ENCODE measurements at places on chromosomes 13 and 19.
A peak's percentile ranks its signal among the peaks of the same experiment; 100 is the strongest.

DNA sequence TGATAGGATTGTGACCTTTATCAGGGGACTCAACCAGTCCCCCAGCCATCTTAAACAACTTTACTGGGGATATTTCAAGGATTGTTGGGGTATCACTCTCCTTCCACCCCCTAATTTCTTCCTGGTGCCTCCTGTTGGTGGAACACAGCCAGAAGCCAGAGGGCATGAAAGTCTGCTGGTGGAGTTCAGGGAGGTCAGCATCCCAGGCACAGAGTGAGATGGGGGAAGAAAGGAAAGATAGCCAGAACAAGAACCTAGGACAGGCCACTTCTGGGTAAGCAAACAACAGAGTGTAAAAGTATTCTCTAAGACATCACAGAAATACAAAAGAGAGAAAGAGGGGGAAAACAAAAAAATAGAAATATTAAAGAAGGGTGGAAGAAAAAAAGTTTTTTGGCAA, 101.8 kb downstream of the SPRY2 start:
- no peak for DNase-seq

DNA sequence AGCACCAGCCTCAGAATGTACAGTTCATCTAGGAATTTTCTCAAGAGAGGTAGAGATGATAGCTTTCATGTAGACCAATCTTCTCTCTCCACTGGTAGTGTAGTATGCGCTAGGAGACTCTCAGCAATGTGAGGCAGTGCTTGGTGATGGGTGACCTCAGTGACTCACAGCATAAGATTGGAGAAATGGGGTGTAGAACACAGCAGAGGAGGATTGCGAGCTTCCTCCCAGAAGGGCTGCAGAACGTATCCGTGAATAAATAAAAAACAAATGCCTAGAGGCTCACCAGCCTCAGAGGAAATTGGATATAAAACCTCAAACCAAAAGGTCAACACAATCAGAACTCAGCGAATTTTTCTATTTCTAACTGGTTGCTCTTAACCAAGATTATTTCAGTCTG, 182.9 kb upstream of the RXFP2 start:
- no peak for DNase-seq

- DNase-seq, result no peak
Observed at GRCh38 chr13:44967704-44968433, 21.4 kb downstream of the NUFIP1 start.

DNA sequence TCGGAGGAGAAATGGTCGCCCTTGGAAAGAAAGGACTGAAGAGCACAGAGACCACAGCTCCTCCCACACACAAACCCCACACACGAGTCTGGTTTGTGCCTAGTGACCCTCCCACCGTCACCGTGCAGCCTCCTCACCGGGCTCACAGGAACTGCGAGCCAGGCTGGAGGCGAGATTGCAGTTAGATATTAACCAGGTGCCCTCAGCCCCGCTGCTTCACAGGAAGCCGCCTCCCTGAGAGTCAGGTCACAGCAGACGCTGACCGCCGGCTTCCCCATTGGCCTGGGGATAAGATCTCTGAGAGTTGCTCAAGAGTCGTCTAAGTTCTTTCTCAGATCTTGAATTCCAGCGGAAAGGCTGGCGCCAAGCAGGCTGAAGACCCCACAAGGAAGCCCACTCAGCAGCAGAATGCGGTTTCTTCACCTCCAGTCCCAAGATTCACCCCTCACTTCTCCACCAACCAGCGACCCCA, 870 bp downstream of the ZNF44 start:
- peak; percentile 79 for DNase-seq

DNA sequence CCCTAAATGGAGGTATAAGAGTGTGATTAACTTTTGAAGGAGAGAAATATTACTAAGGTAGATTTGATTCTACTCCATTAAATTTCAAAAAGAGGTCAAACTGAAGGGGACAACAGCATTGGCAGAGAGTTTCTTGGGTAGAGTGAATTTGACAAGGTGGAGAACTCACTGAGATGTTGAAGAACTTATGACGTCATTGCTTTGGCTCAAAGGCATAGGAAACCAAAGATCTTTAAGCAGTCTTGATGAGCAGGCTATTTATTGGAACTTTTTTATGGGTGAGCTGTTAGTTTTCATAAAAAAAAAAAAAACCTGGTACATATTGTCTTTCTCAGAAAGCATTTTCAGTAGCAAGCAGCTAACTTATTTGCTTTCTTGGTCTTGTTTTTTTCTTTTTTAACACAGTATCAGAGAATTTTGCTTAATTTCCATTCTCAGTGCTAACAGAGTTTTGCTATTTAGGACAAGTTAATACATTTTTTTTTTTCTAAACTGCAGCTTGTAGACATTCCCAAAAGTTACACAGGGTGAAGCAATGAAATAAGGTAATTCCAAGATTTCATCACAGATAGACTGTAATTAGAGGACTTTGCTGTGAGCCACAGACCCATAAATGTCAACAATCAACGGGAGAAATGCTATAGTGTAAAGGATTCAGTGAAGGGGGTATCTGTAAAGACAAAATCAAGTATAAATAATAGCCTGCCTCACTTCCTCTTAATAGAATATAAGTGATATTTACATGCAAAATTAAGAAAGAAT, 412.2 kb upstream of the KLHL1 start:
- no peak for DNase-seq

GRCh38 chr19:34336781-34337271, 28.2 kb upstream of the GPI start:
- no peak for DNase-seq

DNA sequence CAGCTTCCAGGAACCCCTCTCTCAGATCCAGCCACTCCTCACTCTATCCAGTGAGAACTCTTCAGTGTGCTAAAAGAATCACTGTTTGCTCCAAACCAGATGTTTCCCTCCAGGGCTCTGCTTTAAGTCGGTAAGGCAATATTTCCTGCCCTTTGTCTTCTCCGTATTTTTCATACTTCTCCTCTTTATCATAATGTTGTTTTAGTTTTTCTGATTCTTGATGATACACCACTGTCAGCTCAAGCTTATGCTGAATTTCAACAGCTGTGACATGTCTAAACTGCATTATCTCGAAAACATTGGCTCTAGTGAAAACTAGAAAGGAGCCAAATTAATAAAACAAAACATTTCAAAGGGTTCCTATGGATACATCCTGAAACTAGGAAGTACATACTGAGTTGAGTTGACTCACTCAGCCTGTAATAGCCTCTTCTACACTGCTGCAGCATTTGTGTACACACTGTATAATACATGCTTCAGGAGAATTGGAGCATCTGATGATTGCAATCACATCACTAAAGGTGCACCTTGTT, 39.8 kb downstream of the GPR180 start:
- no peak for DNase-seq

DNA sequence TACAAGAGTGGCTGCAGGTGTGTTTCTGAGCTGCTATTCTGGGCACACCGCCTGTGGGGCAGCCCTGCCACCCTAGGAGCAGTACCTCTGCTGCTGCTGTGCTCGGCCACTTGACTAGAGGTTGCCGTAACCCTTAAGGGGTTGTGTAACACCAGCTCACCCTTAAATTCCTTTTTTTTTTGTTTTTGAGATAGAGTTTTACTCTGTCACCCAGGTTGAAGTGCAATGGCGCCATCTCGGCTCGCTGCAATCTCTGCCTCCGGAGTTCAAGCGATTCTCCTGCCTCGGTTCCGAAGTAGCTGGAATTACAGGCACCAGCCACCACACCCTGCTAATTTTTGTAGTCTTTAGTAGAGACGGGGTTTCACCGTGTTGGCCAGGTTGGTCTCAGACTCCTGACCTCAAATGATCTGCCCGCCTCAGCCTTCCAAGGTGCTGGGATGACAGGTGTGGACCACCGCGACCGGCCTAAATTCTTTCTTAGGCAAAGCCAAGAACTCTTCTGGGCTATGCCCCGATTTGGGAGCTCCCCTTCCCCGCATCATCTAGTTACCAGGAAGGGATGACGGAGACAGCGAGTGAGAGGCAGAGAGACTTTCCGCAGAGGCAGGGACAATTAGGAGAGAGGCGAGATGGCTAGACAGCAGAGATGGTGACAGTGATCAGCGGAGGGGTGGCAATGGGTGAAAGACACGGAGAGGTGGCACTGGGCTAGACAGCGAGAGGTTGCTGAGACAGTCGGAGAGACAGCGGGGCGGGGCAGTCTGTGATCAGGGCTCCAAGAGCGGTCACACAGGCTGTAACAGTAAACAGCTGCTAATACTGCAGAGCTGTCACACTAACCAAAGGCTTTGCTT, 4.4 kb upstream of the LILRA5 start:
- DNase-seq, result no peak

DNA sequence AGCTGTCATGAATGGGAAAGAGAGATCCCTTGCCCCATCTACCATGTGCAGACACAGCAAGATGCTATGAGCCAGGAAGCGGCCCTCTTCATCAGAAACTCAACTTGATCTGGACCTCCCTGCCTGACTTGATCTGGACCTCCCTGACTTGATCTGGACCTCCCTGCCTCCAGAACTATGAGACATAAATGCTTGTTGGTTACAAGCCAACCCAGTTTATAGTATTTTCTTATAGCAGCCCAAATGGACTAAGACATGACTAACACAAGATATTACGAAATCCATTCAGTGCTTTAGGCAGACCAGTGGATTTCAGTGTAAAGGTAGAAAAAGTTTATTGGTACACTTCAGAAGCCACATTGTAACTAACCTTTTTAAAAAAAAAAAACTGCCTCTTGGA, 15.6 kb downstream of the PCID2 start:
- no peak for DNase-seq

DNA sequence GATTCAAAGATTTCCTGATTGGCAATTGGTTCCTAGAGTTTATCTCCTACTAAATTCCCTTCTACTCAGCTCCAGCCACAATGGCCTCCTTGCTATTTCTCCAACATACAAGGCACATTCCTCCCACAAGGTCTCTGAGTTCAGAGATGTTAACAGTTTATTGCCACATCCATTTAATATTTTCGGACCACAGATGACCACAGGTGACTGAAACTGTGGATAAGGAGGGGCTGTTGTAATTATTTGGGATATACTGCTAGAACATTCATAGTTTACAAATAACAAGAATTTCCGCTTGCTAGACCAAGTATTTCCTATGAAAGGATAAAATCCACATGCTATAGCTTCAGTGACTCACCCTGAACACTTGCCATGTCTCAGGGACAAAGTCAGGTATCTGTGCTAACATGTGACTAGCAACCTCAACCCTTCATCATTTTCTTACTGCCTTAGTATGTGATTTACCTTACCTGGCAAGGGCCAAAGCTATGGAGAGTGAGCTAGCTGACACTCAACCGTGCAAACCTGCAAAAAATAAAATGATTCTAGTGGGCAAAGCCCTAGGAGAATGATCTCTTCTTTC, 117.7 kb downstream of the TBC1D4 start:
- no peak for DNase-seq

DNA sequence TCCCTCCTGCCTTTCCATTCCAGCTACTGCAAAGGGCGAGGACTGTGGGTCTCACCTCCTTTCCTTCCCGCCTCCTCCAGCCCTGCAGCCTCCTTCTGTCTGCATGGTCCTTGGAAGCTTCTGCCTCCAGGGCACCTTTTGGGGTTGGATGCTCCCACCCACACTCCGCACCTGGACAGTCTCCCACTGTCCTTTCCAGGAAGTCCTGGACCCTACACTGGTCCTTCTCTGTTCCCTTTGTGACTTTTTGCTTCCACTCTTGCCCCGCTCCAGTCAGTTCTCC, 130.8 kb downstream of the USP12 start:
- no peak for DNase-seq

DNA sequence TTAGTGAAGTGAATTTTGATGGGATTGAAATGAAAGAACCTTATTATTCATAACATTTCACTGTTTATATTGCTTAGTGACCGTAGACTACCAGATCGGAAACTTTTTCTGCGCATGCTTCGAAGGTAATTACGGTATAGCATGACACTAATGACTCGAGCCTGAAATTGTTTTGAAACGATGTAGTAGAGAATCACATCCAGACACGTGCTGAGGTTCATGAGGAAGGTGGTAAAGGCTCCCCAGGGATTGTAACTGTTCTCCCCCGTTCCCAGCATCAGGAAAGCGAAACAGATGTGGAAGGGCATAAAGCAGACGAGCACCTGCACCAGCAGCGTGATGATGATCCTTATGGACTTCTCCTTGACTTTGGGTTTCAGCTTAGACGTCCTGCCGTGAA, 3.3 kb downstream of the GPR18 start:
- DNase-seq, result no peak

DNA sequence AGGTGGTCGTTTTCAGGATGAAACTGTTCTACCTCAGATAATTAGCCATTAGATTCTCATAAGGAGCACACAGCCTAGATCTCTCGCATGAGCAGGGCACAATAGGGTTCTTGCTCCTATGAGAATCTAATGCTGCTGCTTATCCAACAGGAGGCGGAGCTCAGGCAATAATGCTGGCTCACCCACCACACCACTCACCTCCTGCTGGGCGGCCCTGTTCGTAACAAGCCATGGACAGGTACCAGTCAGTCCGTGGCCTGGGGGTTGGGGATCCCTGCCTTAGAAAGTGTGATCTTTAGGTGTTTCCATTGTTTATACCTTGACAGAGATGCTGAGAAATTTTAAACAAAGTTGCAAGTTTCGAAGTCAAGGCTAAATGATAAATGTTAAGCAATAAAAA, 344.6 kb upstream of the HTR2A start:
- no peak for DNase-seq

GRCh38 chr13:34748073-34748472, 194.0 kb upstream of the NBEA start:
- peak; percentile 64 for DNase-seq

GRCh38 chr13:45696610-45697226, 5.4 kb upstream of the CBY2 start:
- DNase-seq, result no peak

DNA sequence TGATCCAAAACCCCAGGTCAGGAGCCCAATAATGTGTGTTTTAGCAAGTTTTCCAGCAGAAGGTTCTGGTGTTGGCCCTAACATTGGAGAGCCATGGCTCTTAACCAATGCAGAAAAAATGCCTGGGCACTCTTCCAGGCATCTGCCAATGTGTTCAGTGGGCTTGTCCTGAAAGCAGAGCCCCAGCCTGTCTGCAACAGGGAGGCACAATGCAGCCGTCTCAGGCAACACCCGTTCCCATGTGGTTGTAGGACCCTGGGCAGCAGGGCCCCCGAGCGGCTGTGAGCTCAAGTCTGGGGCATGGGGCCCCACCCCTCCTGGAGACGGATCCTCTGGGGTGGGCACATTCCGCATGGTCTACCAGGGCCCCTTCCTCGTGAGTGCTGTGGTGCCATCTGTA, 58.1 kb upstream of the SIAH3 start:
- no peak for DNase-seq

- no peak for DNase-seq
Observed at GRCh38 chr13:51502153-51502651, 49.4 kb upstream of the INTS6 start.

- no peak for DNase-seq
Observed at GRCh38 chr13:33176526-33176925, 109.0 kb downstream of the STARD13 start.

Data from epithelial cell of proximal tubule (primary cell).